ENCODE measurements at places on chromosomes 5 and 9.

DNA sequence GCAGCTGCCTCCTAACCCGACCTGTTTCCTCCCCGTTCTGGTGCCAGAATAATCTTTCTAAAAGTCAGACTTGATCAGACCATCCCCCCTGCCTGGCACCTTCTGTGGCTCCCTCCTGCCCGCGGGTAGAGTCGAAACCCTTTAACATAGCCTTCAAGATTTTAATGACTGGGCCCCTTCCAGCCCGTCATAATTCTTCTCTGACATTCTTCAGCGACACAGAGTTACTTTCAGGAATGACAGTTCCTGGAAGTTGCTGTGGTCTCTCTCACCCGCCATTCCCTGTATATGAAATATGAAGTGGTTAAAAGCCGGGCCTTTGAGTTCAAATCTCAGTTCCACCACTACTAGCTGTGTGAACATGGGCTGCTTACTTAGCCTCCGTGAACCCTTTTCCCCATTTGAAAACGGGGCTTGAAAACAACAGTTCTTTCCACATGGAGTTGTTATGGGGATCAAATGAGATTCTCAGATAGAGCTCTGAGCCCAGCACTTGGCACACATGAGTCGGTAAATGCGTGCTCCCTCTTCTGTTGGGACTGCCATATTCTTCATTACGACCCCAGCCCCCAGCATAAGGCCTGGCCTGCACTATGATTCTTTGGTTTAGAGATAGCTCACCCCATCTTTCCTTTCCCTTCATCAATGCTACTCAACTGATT, 737 bp downstream of the NANS start:
- DNase-seq, result no peak

GRCh38 chr5:167764641-167765289, 526.7 kb upstream of the WWC1 start:
- DNase-seq, result no peak

DNA sequence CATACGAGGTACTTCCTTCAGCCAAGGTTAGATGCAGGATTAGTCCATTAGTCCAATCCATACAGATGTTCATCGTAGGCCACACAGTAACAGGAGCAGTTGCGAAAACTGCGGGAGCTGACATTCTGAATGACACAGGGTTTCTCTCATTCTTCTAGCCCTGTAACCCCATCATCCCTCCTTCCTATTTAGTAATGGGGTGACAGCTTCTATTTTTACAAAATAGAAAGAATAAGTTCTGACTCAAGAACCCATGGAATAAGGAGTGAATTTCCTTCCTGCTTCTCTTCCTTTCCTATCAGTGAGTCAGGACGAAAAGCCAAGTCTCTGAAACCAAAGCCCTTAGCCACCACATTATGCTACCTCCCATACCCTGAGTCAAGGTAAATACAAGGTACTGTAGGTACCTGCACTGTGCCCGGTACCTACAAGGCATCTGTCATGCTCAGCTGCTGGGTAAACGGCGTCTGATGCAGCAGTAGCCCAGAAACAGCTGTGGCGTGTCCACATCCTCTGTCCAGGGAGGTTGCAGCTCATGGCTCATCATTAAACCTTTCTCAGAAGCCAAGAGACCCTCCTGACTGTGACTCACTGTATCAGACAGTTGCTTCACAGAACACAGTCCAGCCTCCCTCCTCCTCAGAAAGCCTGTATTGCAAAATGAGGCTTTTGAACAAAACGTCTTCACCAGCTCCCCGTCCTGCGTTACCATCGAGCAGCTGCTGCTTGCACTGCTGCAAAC, 84.2 kb downstream of the ESM1 start:
- DNase-seq, result no peak

DNA sequence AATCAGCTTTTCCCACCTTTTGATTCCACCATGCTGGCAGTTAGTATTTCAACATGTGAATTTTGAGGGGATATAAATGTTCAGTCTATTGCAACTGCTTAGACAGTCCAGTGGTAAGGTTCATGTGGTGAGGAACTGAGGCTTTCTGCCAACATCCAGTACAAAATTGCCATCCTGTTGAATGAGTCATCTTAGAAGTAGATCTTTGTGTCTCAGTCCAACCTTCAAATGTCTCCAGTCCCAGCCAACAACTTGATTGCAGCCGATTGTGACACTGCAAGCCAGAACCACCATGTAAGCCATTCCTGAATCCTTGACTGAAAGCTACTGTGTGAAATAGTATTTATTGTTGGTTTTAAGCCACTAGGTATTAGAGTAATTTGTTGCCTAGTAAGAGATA, 331.5 kb upstream of the GRIN3A start:
- no peak for DNase-seq

GRCh38 chr5:148751025-148751424, 75.4 kb upstream of the ADRB2 start:
- DNase-seq, result no peak

DNA sequence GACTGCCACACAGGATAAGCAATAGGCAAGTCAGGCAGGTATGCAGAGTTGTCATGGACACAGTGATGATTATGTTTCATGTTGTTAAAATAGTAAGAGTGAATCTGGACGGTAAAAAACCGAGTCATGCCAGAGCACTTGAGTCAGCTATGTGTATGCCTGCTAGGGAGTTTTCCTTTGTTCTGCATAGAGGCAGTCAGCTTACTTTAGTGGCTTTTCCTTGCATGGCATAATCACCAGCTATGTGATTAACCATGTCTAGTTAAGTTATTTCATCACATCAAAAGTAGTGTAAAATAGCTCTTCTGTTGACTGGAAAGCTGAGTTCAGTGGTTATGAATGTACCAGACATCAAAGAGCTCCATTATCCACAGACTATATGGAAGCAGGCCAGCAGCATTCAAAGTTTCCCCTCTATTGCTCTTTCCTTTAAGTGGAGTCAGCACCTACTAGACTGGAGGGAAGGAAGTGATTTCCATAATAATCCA, 989.8 kb downstream of the TLE1 start:
- DNase-seq, result no peak

GRCh38 chr5:178282391-178282790, 49.8 kb upstream of the PHYKPL start:
- DNase-seq, result no peak

DNA sequence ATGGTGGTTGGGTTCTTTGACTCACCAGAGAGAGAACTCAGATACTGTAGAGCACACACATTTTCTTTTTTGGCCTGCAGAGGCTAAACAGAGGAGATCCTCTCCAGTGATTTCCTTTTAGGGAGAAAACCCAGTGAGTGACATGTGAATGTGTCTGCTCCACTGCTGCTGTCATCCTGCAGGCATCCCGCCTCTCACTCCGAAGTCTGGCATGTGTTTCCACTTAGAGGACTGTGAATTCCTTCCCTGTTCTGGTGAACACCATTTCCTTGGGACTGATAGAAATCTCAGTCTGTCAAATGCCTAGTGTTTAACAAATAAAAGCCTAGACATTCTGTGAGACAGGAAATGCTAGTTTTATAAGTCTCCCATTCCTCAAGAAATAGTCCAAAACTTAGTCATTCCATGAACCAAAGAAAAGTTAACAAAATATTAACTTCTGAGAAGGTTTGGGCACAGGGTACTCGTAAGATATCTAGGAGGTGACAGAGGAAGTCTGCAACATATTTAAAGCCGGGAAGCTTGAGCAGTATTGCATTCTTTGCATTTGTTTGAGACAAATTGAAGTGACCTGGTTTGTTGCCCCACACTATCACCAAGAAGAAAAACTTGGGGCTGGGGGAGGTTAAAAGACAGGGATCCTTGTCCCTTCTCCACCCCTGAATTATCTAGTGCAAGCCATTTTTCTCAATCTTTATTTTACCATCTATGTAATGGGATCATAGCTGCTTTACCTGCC, 74.9 kb upstream of the NIPAL4 start:
- no peak for DNase-seq

- DNase-seq, result no peak
These were observed 36.3 kb upstream of the PTPRD start for GRCh38 chr9:10649076-10649475.

- no peak for DNase-seq
These were observed 5.7 kb downstream of the EDIL3 start for GRCh38 chr5:84378961-84379360.

- no peak for DNase-seq
These were observed 74.1 kb upstream of the SAP30L start for GRCh38 chr5:154371687-154372086.

DNA sequence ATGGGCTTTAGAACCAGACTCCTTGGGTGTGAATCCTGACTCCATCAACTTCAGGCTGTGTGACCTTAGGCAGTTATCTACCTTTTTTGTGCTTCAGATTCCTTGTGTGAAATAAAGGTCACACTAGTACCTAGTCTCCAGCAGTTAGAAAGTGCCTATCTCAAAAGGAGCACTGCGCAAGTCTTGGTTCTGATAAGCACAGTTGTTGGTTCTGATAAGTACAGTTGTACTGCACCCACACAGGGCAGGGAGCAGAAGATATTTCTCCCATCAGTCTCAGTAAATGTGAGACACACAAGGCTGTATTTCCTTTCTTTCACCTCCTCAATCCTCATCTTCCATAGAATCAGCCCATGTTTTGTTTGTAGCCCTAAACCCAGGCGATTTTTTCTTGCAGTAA, 116.6 kb upstream of the DPYSL3 start:
- no peak for DNase-seq

DNA sequence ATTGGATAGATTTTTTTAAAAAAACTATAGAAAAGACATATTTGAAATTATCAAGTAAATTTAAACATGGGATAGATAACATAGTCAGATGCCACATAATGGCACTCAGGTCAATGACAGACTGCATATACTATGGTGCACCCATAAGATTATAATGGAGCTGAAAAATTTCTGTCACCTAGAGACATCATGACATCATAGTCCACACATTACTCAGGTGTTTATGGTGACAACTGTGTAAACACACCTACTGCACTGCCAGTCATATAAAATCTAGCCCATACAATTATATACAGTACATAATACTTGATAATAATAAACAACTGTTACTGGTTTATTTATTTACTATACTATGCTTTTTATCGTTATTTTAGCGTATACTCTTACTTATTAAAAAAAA, 58.6 kb downstream of the CPLANE1 start:
- no peak for DNase-seq

DNA sequence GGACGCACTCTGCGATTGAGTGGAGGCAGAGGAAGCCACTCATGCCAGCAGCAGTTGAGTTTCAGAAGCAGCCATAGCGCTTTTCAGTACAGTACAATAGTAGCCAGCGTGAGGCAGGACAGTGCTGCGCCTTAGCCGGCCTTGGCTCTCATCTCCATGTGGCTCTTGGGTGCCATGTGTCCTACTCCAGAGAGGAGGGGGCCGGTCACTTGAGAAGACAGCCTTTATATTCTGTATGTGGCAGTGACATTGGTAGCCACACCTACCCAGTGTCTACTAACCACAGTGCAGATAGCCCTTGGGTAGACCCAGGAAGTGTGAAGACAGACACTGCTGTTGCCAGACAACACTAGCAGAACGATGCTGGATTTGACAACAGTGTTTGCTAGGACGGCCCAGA, 42.3 kb downstream of the FAM78A start:
- no peak for DNase-seq

DNA sequence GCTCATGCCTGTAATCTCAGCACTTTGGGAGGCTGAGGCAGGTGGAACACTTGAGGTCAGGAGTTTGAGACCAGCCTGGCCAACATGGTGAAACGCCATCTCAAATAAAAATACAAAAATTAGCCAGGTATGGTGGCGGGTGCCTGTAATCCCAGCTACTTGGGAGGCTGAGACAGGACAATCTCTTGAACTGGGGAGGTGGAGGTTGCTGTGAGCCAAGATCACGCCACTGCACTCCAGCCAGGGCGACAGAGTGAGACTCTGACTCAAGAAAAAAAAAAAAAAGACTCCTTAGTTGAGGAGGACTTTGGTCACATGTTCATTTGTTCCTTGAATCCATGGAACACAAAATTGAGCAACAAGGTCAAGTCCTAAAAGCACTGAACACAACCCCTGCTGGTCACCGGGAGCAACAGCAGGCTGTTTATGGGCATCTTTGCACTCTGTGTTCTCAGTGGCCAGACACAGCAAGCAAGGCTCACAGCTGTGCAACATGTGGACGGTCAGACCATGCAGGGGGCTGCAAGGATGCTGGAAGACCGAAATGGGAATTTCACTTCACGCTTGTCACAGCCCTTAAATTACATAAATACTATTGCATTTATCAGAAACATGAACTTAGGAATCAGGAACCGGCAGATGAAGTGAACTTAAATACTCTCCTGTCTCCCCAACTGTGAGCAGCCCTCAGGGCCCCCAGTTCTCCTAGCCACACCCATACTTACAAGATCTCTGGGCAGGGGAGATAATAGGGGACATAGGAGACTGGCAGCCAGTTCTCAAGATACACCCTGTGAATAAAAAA, 2.8 kb downstream of the GBGT1 start:
- no peak for DNase-seq

GRCh38 chr9:123081824-123082223, 48.4 kb downstream of the GPR21 start:
- no peak for DNase-seq

DNA sequence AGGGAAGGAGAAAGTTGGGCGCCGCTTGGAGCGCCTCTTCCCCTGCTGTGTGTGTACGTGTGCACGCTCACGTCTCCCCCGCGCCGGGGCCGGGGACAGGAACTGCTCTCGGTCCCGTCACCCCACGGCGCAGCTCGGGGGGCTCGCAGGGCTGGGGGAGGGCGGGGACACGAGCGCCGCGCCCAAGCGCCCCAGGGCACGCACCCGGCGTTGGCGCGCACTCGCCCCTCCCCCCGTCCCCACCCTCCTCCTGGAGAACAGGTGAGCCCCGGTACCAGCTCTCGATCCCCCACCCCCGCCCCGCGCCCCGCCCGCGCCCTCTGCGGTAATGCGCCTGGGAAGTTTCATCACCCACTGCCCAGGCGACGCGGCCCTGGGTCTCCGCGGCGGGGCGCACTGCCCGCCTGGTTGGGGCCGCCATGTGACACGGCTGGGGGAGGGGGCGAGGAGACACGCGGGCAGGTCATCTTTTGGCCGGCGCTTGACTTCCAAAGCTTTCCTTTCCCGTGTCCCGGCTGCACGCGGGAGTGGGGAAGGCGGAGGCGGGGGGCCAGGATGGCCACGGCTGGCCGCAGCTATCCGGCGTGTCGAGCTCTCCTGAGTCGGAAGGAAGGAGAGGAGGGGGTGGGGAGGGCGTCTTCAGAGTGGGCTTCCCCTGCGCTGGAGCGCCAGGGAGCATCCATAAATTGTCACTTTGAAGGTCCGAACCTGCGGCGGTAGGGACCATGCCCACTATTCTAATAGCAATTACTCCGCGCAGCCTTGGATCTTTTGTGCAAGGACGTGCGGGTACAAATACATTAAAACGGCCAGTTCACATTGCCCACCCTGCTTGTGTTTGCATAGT, 1.5 kb upstream of the STC2 start:
- peak; percentile 13 for DNase-seq

GRCh38 chr5:180007582-180007981, 64.0 kb downstream of the RNF130 start:
- DNase-seq, result no peak

GRCh38 chr9:18857769-18858168, 175.2 kb downstream of the SAXO1 start:
- no peak for DNase-seq

- no peak for DNase-seq
These were observed 47.1 kb downstream of the SH3RF2 start for GRCh38 chr5:145983446-145983845.

GRCh38 chr9:68541568-68541967, 885 bp upstream of the TMEM252 start:
- DNase-seq, result no peak
